ENCODE measurements at places on chromosomes 12 and 14. TPM values are rescaled to one million over a fixed set of nuclear protein-coding genes. Genes with fewer than 3 reads are reported as not detected.

HOXC13 gene
- total RNA-seq, result not detected

GRCh38 chr14:95314609-95315008 is 5.1 kb downstream of the CLMN start:
- no peak overlapping the region for H3K4me3 ChIP-seq
- DNase-seq, result no peak
- H3K4me1 ChIP-seq, result peaks cover 10% of the 10 kb centered on the region
- no peaks in the 10 kb centered on the region for H3K27me3 ChIP-seq
- peak overlapping the region; percentile 13 for H3K27ac ChIP-seq
- H3K36me3 ChIP-seq, result no peaks in the 10 kb centered on the region

- DNase-seq, result no peak
- no peak overlapping the region for H3K4me3 ChIP-seq
- no peaks in the 10 kb centered on the region for H3K36me3 ChIP-seq
These were observed 54.1 kb downstream of the COCH start for GRCh38 chr14:30928462-30928861.

PLA2G1B gene
- not detected for total RNA-seq

DNA sequence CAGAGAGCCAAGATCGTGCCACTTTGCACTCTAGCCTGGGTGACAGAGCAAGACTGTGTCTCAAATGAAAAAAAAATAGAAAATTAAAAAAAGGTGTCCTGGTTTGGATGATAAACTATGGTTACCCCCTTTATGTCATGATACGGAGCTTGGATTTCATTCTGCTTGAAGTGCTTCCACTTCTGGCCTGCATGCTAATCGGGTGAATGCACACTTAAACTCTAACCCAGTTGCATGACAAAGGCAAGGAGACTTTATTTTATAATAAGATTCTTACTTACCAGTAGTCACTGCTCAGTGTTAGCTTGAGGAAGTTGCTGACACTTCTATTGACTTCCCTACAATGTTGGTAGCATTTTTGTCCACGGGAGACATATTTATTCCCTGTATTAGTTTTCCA is 24.3 kb downstream of the CFAP54 start:
- H3K27ac ChIP-seq, result peak overlapping the region; percentile 64
- no peaks in the 10 kb centered on the region for H3K36me3 ChIP-seq
- no peak for DNase-seq
- H3K27me3 ChIP-seq, result no peaks in the 10 kb centered on the region

GRCh38 chr12:92414170-92415070 is 268.8 kb upstream of the BTG1 start:
- no peaks in the 10 kb centered on the region for H3K4me1 ChIP-seq
- no peak overlapping the region for H3K4me3 ChIP-seq
- DNase-seq, result no peak
- no peak overlapping the region for H3K27ac ChIP-seq
- no peaks in the 10 kb centered on the region for H3K27me3 ChIP-seq

DNA sequence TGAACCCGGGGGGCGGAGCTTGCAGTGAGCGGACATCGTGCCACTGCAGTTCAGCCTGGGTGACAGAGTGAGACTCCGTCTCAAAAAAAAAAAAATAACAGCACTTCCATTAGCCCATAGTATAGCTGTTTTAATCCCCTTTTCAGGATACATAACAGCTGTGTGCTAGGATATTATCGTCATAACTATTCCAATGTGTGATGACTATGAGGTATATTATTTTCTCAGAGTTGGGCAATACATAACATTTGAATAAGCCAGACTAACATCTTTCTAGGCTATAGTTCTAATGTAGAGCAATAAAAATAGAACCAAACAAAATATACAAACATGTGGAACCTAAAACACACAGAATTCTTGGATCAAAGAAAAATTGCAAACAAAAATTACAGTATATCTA is 57.1 kb downstream of the MARK3 start:
- no peak for DNase-seq
- no peaks in the 10 kb centered on the region for H3K27me3 ChIP-seq
- no peaks in the 10 kb centered on the region for H3K36me3 ChIP-seq
- peaks cover 32% of the 10 kb centered on the region for H3K4me1 ChIP-seq
- no peak overlapping the region for H3K4me3 ChIP-seq

P2RX2 gene
- total RNA-seq, result not detected

DNA sequence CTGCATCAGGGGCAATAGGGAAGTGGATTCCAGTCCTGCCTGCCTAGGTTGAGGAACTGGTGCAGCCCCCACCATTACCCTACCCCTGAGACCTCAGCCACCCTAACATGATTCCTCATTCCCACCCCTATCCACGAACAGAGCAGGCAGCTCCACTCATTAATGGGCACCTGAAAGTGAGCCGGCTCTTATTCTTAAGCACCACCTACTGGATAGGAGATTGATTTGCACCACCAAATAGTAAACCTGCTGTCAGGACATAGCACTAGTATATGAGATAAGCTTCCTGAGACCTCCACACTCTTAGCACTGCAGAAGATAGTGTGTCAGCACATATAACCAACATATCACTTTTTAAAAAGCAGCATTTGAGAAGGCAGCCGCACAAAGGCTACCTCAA is 573.2 kb downstream of the SOX5 start:
- H3K36me3 ChIP-seq, result no peaks in the 10 kb centered on the region
- H3K27ac ChIP-seq, result no peak overlapping the region
- H3K4me1 ChIP-seq, result no peaks in the 10 kb centered on the region
- H3K27me3 ChIP-seq, result no peaks in the 10 kb centered on the region
- no peak overlapping the region for H3K4me3 ChIP-seq

GCN1 gene
- 111 TPM for total RNA-seq

- no peaks in the 10 kb centered on the region for H3K27me3 ChIP-seq
- H3K4me3 ChIP-seq, result no peak overlapping the region
- peaks cover 23% of the 10 kb centered on the region for H3K36me3 ChIP-seq
- H3K27ac ChIP-seq, result no peak overlapping the region
- no peaks in the 10 kb centered on the region for H3K4me1 ChIP-seq
These were observed 7.8 kb downstream of the PPP2R3C start for GRCh38 chr14:35114036-35114435.

PZP gene
- not detected for total RNA-seq

DNA sequence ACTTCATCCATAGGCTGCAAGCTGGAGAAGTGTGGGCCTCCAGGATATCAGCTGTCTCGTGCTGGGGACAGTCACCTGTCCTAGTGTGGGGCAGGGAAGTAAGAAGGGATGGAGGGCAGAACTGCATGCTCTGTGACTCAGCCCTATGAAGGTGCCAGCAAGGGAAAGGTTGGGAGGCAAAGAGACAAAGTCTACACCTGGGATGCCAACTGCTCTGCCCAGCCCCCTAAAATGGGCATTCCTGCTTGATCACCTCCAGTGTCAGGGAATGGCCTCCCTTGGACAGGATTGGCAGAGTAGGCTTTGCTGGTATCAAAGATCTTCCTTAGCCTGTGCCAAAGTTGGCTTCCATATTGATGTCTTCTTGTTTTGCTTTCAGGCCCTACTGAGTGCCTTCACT is 335.0 kb downstream of the BCL11B start:
- no peak for DNase-seq
- H3K27ac ChIP-seq, result no peak overlapping the region
- H3K4me3 ChIP-seq, result no peak overlapping the region
- H3K36me3 ChIP-seq, result no peaks in the 10 kb centered on the region
- H3K4me1 ChIP-seq, result no peaks in the 10 kb centered on the region

DNA sequence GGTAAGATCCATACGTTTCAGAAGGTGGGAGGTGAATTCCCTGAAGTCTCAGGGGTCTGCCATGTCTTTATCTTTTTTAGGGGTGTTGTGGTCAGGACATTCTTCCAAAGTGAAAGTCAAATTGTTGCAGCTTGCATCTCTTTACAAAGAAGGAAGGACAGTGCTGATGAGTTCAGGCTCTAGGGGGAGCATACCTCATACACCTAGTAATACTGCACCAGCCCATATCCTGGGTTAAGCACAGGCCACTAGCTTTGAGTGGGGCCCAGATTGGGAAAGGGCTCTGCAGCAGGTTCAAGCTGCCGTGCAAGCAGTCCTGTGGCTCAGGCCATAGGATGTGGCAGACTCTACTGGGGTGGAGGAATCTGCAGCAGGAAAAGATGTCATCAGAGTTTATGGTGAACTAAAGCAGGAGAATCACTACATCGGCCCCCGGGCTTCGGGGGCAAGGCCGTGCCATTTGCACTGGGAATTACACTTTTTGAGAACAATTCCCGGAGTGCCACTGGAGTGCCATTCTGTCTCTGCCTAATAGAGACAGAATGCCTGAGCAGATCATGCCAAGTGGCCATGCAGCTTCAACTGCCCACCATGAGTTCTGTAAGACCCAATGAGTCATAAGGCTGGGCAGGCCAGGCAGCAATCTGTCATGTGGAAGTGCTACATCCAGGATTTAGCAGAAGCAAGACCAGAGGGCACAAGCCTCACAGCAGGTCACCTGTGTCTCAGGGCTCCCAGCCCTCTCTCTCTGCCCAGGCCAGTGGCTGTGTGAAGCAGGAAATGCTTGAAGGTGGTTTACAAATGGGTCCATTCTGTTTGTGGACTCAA is 32.3 kb downstream of the DIO3 start:
- no peaks in the 10 kb centered on the region for H3K27me3 ChIP-seq
- no peak overlapping the region for H3K4me3 ChIP-seq
- DNase-seq, result no peak
- no peaks in the 10 kb centered on the region for H3K36me3 ChIP-seq
- H3K4me1 ChIP-seq, result no peaks in the 10 kb centered on the region
- no peak overlapping the region for H3K27ac ChIP-seq

- DNase-seq, result no peak
- H3K27ac ChIP-seq, result no peak overlapping the region
- H3K4me3 ChIP-seq, result no peak overlapping the region
- no peaks in the 10 kb centered on the region for H3K27me3 ChIP-seq
- H3K36me3 ChIP-seq, result no peaks in the 10 kb centered on the region
- no peaks in the 10 kb centered on the region for H3K4me1 ChIP-seq
These were observed 18.5 kb downstream of the TMEM132D start for GRCh38 chr12:129885287-129885686.

DNA sequence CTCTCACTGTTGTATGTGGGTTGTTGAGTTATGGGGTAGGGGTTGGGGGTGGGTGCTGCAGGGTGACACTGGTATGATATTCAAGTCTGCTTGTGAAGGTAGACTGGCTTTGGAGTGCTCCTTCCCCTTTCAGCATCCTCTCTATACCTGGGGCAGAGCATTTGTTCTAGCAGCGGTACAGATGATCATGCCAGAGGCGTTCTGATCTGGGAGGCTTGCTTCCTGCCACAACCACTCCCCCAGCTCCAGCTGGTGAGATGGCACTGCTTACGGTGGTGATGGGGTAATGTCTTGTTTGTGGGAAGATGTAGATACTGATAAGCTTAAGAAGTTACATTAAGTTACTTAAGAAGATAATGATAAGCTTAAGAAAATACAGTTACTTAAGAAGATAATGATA is 131.8 kb downstream of the ERC1 start:
- H3K4me1 ChIP-seq, result no peaks in the 10 kb centered on the region
- H3K36me3 ChIP-seq, result no peaks in the 10 kb centered on the region
- no peak overlapping the region for H3K4me3 ChIP-seq
- DNase-seq, result no peak
- no peaks in the 10 kb centered on the region for H3K27me3 ChIP-seq
- H3K27ac ChIP-seq, result no peak overlapping the region

- H3K27ac ChIP-seq, result no peak overlapping the region
- no peaks in the 10 kb centered on the region for H3K4me1 ChIP-seq
- no peaks in the 10 kb centered on the region for H3K27me3 ChIP-seq
- H3K36me3 ChIP-seq, result no peaks in the 10 kb centered on the region
These were observed 272.5 kb downstream of the TMEM132D start for GRCh38 chr12:129631316-129631715.

DNA sequence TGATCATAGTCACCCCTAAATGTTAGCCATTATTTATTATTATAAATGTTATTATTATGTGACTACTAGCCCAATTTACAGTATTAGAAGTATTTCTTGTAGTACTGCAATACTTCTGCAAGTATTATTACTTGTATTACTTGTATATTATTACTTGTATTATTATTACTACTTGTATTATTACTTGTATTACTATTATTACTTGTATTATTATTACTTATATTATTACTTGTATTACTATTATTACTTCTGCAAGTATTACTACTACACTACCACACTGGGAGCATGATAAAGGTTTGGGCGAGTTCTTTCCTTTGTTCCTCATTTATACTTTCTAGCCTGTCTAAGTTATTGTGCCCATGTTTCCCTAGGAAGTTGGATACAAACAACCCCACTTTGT is 67.9 kb downstream of the NOS1 start:
- no peaks in the 10 kb centered on the region for H3K4me1 ChIP-seq
- no peak for DNase-seq
- no peak overlapping the region for H3K4me3 ChIP-seq

SLC17A8 gene
- total RNA-seq, result not detected

- no peak overlapping the region for H3K27ac ChIP-seq
- peaks cover 12% of the 10 kb centered on the region for H3K4me1 ChIP-seq
- H3K36me3 ChIP-seq, result no peaks in the 10 kb centered on the region
- no peak overlapping the region for H3K4me3 ChIP-seq
These were observed 2.5 kb downstream of the LGALS3 start for GRCh38 chr14:55131370-55132137.

FOS gene
- total RNA-seq, result 239 TPM

RHEBL1 gene
- 0.98 TPM for total RNA-seq

DNA sequence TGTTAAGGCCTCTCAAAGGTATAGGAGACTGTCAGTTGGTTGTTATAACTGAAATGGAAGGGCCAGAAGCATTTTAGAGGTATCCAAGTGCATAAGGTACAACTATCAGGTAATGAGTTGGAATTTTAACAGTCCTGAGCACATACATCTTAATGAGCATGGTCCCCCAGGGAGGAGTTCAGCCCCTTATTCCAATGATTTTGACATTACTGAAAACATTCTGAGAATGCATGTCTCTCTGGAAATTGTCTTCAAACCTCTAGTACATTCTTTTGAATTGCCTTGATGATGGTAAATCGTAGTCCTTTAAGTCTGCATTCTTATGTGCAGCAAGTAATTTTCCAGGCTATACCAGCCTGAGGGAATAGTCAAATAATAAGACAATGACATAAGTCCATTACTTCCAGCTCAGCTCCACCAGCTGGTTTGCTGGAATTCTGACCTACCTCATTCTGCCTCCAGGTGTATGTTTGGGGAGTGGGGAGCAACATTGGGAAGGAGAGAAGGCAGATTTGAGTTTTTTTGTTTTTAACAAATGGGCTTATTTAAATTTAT is 239.2 kb downstream of the MSRB3 start:
- no peaks in the 10 kb centered on the region for H3K4me1 ChIP-seq
- H3K27me3 ChIP-seq, result no peaks in the 10 kb centered on the region
- no peak overlapping the region for H3K27ac ChIP-seq
- H3K4me3 ChIP-seq, result no peak overlapping the region

- H3K27ac ChIP-seq, result no peak overlapping the region
- H3K27me3 ChIP-seq, result no peaks in the 10 kb centered on the region
- no peak for DNase-seq
- no peaks in the 10 kb centered on the region for H3K36me3 ChIP-seq
These were observed 215.4 kb upstream of the RTL1 start for GRCh38 chr14:101118746-101119591.

ARMH4 gene
- 7.1 TPM for total RNA-seq

CHGA gene
- 0.54 TPM for total RNA-seq

FBRSL1 gene
- 9.7 TPM for total RNA-seq

GRCh38 chr14:93231129-93231979 is 24.3 kb downstream of the UBR7 start:
- H3K4me3 ChIP-seq, result no peak overlapping the region
- no peaks in the 10 kb centered on the region for H3K27me3 ChIP-seq
- H3K36me3 ChIP-seq, result peaks cover 10% of the 10 kb centered on the region
- peak; percentile 22 for DNase-seq
- H3K4me1 ChIP-seq, result no peaks in the 10 kb centered on the region
- no peak overlapping the region for H3K27ac ChIP-seq

CIROP gene
- total RNA-seq, result 0.11 TPM

GRCh38 chr14:69101331-69101826 is 51.5 kb downstream of the DCAF5 start:
- no peaks in the 10 kb centered on the region for H3K36me3 ChIP-seq
- no peak for DNase-seq
- H3K27me3 ChIP-seq, result no peaks in the 10 kb centered on the region
- H3K4me1 ChIP-seq, result peaks cover 10% of the 10 kb centered on the region
- H3K27ac ChIP-seq, result no peak overlapping the region

PPP1CC gene
- total RNA-seq, result 154 TPM
